ENCODE measurements at places on chromosomes 16 and 17.

- DNase-seq: no peak
Measured at GRCh38 chr17:34504814-34505484, 74.4 kb upstream of the TMEM132E start.

GRCh38 chr16:67430977-67431774, at the start of gene HSD11B2:
Gene HSD11B2 (plus strand): TSS chr16:67431121. CDS start chr16:67431249, 128 bp downstream.
- DNase-seq: no peak

GRCh38 chr17:48023400-48024148, 14.0 kb downstream of the COPZ2 start:
- DNase-seq: no peak

- DNase-seq: no peak
Measured at GRCh38 chr16:81094771-81095251, 1.4 kb downstream of the GCSH start.

GRCh38 chr16:77686385-77686784, 35.9 kb upstream of the NUDT7 start:
- DNase-seq: no peak

DNA sequence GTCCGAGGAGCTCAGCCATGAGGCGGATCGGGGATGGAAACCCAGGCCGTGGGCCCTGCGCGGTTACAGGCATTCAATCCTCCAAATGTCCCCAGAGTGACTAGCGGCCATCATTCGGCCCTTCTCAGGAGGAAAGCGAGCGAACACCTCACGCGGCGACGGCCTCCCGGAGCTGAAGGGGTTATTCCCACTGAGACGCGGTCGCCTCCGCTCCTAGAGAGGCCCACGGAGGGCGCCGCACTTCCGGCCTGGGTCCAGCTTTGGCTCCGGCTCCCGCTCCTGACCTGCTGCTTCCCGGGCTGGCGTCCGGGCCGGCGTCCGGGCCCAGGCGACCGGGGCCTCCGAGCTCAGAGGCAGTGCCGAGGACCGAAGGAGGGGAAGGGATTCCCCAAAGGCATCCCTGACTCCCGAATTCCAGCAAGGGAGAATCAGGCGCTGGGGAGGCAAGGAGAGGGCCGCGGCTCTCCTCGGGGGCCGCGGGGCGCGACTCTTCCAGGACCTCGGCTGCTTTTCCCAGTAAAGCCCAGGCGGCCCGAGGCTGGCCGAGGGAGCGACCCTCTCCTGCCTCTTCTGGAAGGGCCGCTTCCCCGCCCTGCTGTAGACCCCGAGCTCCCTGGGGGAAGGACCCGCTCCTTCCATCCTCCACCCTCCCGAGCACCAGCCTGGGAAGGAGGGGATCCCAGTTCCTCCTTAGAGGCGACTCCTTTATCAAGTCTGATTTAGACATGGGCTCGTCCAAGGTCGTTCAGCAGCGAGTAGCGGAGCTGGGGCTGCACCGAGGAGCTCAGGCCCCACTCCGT, 18.6 kb upstream of the ZNF629 start:
- no peak for DNase-seq

- no peak for DNase-seq
Measured at GRCh38 chr17:80071116-80071841, 30.1 kb upstream of the GAA start.

DNA sequence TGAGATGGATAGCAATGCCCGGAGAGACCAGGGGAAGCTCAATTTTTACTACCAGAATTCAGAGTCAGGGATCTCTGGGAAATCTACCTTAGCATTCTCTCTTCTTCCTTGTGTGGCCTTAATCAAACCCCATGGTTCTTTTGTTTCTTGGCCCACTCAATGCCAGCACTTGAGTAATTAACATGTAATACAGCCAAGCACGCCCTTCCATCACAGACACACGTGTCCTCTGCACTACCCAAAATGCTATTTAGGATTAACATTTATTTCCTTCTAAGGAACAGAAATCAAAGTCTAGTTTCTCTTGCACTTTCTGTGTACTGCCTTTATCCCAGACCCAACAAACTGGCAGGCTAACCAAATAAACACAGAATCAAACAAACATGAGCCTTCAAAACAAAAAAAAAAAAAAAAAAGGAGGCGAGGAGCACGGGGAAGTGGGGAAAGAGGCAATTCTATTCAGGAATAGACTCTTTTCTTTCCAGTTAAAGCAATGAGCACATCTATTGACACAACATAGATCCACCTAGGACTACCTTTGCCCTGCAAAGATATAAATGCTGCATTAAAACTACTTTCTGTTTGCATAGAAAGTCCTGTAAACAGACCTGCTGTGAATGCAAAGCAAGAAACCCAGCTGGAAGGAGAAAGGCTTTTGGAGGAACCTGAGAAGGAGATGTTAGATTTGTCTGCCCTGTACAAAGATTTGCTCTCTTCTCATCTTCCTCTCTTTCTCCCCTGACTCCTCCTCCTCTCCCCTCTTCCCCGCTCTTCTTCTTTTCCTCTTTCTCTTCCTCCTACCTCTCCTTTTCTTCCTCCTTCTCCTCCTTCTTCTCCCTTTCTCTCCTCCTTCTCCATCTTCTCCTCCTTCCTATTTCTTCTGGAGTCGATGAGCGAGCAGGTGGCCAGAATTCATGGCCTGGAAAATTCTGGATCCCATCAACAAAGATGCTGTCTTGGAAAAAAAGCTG, 294.4 kb downstream of the NPIPA8 start:
- DNase-seq: no peak

DNA sequence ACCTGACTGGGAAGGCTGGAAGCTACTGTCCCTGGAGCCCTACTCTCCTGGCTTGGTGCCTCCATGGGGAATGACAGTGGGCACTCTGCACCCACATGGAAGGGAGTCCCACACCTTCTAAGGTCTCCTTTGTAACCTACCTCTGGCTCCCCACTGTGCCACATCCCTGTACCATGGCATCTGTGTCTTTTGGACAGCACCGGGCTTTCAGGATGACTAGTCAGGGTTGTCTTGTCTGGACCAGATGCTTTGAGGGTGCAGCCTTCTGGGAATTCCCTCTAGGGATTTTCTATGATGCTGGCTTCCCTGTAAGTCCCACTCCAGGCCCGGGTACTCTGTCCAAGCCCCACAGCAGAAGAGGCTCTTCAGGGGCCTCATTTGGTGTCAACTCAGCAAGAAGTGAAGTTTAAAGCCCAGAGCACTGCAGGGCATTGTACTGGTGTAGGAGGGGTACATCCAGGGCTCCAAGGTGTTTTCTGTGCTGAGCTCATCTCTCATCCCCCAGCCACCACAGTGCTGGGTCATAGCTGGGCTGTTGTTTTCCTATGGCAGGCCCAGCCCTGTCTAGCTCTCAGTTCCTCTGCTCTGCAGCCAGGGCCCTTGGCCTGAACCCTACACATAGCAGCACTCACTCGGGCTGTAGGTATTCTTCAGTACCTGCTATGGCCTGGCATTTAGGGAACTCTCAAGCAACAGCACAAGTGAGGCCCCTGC, 255.3 kb downstream of the CPPED1 start:
- DNase-seq: no peak

GRCh38 chr16:86316967-86317812, 193.1 kb upstream of the FOXF1 start:
- no peak for DNase-seq

DNA sequence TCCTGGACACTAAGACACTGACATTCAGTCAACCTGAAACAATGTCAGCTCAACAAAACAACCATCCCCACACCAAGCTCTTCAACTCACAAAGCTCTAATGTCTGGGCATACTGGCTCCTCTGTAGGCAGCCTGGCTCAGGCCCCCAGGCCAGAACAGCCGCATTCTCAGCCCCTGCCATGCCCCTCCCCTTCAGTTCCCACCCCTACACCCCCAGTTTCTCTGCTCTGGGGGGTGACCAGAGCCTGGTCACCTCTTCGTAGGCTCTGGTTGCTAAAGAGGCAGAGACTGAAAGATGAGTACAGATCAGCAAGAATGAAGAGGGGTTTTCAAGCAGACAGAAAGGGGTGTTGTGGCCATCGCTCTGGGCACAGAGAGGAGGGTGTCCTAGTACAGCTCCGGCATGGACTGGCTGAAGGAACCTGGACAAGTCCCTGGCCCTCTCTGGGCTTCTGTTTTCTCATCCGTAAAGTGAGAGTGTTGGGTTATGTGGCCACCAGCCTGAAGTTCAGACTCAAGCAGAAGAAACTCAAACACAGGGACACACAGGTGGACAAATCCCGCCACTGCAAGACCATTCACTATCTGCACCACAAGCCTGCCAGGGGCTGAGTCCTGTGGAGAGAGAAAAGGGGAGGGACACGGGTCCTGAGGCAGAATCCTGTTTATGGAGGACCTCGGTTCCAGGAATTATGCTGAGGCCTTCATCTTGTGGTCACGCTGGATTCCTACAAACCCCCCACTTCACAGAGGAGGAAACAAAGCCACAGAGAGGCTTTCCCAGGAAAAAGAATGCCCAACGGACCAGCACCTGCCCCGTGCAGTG, 987 bp upstream of the SLC4A1 start:
- DNase-seq: no peak
